ENCODE measurements at places on chromosomes 4 and X. TPM values are rescaled to one million over a fixed set of nuclear protein-coding genes. Genes with fewer than 3 reads are reported as not detected.

GRCh38 chr4:142778900-142779299 lies 67.2 kb downstream of the INPP4B start:
- DNase-seq, result no peak

DNA sequence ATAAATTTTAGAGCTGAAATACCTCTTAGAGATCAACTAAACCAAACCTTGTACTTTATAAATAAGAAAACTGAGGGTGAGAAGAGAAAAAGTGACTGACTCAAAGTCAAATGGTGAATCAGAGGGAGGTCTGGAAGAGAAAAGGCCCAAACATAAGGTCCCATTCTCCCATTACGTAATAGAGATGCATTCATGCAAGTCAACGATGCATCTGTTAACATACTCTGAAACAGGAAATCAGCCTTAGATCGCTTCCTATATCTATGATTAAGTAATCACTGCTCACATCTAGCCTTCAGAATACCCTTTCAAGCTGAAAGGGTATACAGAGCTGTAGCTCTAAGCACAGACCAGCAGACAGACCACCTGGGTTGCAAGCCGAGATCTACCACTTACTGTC lies 6.5 kb downstream of the RNF150 start:
- no peak for DNase-seq

DNA sequence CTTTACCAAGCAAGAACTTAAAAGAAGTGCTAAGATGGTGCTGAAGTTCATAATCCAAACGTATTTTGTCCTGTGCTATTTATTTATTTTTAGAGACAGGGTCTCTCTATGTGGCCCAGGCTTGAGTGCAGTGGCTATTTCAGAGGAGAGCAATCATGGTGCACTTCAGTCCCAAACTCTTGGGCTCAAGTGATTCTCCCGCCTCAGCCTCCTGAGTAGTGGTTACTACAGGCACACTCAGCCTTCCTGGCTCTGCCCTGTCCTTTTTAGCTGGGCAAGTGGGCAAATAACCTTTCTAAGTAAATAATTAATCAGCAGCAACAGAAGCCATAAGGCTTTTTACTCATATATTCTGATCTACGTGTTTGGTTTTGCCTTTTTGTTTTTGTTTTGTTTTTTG lies 2.6 kb downstream of the NSD2 start:
- no peak for DNase-seq

DNA sequence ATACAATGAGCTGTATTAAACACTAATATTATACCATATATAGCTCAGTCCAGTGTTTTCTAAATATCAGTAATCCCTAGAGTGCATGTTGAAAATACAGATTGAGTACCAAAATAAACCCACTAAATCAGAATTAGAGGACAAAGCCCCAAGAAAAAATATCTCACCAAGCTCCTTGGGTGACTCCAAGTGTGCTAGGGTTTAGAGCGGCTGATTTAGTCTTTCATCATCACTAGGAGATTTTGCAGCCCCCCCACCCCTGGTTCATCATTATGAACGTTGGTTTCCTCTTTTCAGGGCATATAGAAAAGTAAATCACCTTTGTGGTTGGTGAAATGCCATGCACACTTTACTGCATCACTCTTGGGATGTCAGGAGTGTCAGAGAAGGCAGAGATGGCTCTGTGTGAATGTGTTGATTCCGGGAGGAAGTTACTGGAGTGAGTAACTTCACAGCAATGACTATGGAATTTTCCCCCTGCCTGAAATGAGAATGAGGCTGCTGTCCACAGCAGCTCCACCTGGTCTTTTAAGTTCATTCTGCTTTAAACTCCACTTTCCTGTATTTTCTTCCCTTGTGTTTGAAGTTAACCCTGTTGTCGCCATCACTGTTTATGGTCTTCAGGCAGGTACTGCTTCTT lies 25.2 kb upstream of the ANAPC4 start:
- DNase-seq, result no peak

- DNase-seq, result no peak
These were observed 400.8 kb downstream of the RPA4 start for GRCh38 chrX:97284531-97284930.

- DNase-seq, result no peak
These were observed 553.5 kb downstream of the TRAM1L1 start for GRCh38 chr4:116531870-116532269.

GRCh38 chr4:38266616-38267015 lies 306.4 kb downstream of the PTTG2 start:
- no peak for DNase-seq

GRCh38 chrX:103549916-103550315 lies 30.6 kb upstream of the RAB40A start:
- no peak for DNase-seq

DNA sequence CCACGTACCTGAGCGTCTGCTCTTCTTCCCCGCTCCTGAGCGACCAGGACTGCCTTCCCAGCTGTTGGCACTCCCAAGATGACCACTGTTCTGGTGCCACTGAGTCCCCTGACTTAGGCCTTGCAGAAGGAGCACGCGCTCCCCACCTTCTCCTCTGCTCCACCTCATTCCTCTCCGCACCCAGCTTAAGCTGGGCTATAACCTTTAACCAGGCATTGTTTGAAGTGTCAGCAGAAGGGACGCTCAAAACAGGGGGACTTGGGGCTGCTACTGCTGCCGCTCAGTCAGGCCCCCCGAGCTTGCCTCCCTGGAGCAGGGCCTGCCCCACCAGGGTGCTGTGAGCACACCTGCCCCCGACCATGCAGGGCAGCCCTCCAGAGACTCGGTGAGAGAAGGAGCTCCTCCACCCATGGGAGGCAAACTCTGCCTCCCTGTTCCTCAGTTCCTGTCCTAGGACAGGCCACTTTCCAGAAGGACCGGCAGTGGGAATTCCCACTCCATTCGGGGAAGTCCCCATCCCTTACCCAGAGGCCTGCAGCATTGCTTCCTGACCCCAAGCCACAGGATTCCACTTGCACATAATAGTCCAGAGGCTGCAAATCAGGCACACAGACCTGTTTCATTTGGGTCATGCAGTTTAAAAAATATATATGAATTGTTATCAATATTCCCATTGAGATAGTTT lies 99.7 kb upstream of the ENPP6 start:
- no peak for DNase-seq

DNA sequence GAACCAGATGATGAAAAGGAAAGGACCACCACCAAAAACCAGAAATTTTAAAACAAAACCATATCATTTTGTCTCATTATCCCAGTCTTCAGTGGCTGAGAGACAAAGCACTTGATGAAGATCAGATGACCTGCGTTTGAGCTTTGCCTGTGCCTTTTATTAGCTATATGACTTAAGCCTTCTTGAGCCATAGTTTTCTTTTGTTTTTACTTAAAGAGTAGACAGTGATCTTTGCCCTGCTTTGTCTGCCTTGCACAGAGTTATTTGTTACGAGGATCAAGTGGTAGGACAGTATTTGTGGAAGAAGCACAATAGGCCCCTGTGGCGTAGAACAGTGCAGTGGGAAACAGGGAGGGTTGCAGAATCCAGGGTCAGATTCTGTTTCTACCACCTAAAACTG lies 89.9 kb downstream of the SLC10A6 start:
- DNase-seq, result no peak

GRCh38 chr4:153291562-153291961 lies 52.9 kb upstream of the MND1 start:
- DNase-seq, result no peak

GRCh38 chrX:71509289-71509688 lies 23.6 kb upstream of the OGT start:
- no peak for DNase-seq

DNA sequence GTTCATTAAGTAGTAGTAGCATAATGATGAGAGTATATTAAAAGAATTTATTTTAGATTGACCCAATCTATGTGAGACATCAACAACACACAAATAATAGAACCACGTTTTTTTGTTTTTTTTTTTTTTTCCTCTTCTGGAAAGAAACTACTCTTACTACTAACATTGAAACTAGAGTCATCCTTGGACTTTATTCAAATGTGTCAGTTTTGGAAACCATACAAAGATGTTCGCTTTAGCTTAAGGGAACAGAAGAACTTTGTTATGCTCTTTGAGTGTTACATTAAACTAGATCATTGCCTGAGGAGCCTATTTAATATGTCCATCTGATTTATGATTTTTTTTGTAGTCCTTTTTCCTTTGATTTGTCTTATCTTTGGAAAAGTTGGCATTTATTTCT lies 166.7 kb downstream of the RPA4 start:
- DNase-seq, result no peak

GRCh38 chrX:9205599-9206223 lies 171.8 kb upstream of the FAM9B start:
- DNase-seq, result no peak

DNA sequence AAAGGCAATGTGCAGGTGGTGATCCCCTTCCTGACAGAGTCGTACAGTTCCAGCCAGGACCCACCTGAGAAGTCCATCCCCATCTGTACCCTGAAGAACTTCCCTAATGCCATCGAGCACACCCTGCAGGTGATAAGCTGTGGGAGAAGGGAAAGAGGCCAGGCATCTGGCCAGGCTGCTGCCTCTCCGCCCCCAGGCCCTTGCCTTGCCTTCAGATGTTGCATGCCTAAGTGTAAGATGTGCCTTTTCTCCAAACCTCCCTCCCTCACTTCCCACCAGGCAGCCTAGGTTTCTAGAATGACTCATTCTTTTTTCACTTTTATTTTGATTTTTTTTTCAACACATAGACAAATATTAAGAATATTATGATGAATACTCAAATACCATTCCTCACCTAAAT lies 12.2 kb upstream of the CDK16 start:
- DNase-seq, result no peak

MAGEA2 gene
- polyA plus RNA-seq, result not detected

NMU gene
- 0.33 TPM for polyA plus RNA-seq

CXXC4 gene
- 5.4 TPM for polyA plus RNA-seq

PPP2R2C gene
- not detected for polyA plus RNA-seq
